ENCODE measurements at places on chromosomes 6 and 20.

DNA sequence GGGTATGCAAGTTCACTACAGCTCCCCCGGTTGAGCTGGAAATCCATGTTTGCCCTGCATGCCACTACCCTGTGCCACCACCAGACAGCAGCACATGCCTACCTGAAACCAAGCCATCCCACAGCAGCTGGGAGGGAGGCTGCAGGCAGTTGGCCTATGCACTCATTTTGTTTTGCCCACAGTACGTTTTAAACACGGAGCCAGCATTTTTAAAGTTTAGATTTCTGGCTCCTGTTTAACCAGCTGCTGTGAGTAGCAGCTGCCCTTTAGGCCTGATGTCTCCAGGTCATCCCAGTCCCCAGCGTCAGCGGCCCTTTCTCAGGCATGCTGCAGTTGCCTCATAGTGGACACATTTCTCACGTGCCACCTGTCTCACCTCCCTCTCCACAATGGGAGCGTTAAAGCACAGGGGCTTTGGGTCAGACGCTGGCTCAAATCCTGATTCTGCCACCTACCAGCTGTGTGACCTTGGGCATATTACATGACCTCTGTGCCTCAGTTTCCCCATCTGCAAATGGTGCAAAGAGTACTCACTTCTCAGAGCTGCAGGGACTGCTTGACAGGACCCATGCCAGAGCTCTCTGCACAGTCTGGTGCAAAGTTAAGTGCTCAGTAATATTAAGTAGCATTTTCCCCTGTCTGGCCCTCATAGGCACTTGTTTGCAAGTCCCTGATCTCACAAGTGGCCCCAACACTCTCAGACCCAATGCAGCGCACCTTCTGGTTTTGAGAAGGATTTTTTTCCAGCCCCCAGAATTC lies 8.2 kb upstream of the UBE2V1 start:
- DNase-seq, result no peak

DNA sequence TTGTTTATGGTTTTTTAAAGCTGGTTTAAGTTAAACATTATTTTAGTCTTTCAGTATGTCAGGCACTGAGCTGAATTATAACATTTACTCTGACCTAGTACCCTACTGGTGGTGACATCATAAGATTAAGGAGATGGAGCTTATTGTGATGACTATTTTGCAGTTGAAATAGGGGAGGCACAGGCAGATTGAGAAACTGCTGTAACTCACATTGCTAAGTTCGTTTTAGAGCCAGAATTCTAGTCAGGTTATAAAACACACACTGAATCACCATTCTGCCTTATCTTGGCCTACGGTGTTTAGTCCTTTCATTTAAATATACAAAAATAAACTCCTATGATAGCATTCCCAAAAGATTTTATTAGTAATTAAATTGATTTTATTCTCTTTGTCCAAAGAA lies 584.1 kb downstream of the TFAP2A start:
- DNase-seq, result no peak

DNA sequence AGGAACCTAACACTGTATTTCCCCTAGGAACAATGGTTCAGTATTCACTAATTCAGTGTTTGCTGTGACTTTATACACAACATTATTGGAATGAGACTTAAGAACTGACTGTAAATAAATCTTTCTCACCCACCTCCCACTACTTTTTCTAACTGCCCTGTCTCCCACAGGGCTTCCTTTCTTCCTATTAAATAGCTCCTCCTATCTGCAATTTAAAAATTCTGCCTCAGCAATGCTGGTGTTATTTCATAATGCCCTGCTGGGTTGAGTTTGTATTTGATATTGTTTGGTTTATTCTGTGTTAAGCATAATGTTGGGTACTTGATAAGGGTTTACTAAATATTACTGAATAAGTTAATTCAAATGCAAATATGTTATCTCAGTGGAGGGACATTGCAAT lies 573.1 kb upstream of the RNF217 start:
- no peak for DNase-seq

- DNase-seq, result no peak
These were observed 213.2 kb upstream of the MYLIP start for GRCh38 chr6:15915508-15916178.

- no peak for DNase-seq
These were observed 28.0 kb upstream of the MARCKS start for GRCh38 chr6:113828984-113829695.

DNA sequence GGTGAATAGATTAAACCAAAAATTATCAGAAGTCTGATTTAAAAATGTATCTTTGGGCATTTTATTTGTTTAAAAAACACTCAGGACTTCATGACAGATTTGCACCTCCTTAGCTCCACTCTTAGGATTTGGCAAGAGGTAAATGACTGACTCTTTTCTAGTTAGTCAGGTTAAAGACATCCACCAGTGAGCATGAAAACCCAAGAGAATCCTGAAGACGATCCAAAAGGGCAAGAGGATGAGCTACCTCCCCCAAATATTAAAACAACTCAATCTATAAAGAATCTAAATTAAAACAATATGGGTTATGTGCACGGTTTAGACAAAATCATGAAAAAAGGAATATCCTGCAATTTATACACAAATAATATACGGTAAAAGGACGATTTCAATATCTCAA lies 89.4 kb upstream of the OPRM1 start:
- no peak for DNase-seq

DNA sequence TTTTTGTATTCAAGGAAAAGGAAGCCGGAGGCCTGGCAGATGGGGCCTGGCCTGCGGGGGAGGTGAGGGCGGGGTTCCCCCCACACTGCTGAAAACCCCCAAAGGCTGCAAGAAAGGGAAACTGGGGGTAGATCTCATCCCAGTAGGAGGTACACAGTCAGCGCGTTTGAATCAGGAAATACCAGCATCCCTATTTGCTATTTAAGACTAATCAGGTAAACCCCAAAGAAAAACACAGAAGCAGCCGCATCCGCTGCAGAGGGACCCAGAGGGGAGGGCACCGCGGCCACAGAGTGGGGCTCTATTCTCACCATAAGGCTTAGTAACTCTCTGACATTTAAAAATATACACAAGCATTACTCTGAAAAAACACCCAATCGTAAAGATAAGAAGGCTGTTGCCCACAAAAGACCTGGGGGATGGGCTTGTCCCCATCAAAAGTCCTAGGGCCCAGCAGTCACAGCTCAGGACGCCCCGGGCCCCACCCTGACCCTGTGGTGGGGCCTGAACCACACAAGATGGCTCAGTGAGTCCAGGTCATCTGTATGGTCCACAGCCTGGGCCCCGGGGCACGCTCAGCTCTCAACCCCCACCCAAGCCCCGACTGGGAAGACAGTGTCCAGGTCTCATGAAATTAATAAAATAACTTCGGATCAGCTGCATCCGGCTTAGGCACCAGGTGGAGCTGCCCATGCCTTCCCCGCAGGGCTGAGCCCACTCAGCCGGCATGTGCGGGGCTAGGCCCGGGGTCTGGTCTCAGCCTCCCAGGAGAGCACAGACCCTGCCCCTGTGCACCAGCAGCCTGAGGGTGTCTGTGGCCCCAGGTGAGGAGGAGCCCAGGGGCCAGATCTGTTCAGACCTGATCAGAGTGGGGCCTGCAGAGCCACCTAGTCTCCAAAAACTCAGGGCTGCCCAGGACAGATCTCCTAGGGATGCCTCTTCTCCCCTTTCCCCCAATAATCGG lies 31.0 kb downstream of the KCNQ2 start:
- no peak for DNase-seq

DNA sequence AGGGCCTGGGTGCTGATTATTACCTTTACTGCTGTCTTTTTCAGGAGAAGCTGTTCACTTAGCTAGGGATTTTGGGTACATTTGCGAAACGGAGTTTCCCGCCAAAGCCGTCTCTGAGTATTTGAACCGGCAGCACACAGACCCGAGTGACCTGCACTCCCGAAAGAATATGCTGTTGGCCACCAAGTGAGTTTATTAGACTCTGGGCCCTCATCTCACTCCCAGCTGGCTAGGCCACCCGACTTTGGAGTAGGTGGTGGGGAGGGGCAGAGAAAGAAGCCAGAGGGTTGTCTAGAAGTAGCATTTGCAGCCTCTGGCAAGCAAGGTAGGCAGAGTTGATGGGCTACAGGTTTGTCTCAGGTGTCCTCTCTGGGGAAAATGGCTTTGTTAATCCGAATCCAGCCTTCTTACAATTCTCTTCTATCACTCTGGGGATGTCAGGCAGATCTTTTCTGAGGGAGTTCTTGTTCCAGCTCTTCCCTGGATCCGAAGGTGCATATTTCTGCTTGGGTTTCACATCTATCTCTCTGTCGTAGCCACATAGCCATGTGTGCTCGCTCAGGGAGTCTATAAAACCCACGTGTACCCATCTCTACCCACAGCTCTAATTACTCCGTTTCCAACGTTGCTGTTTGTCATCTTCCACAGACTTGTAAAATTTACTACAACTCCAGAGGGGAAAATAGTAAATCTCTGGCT lies 21.6 kb downstream of the TFAP2B start:
- DNase-seq, result no peak

DNA sequence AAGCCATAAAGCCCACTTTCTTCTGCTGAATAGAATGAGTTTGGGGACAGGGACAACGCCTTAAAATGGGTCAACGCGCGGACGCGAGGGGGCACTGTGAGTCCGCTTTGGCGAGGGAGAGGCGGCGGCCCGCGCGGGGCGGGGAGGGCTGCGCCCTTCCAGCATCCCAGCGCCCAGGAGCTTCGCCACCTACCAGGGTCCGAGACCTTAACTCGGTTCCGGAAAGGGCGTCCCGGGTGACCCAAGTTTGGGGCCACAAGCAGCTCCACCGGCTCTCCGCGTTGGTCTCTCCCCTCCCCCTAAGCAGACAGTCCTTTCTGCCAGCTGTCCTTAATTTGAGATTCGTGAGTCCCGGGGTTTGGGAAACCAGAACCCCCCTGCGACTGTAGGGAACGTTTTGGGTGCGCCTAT lies 1.8 kb upstream of the SAMD5 start:
- DNase-seq, result no peak

DNA sequence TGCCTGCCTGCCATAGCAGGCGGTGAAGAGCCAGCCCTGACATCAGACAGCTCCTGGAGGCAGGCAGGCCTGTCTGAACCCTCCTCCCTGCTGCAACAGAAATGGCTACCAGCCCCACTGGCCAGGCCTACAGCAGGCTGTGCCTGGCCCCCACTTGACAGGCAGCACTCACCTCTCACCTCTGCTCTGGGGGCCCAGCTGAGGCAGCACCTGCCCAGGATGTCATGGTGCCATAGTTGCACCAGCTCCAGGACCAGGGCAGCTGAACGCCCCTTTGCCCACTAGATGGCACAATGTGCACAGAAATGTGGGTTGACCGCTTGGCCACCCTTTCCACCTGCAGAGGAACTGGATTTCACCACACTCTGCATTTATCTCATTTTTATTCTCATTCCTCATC lies 30.6 kb downstream of the MRPL14 start:
- no peak for DNase-seq

DNA sequence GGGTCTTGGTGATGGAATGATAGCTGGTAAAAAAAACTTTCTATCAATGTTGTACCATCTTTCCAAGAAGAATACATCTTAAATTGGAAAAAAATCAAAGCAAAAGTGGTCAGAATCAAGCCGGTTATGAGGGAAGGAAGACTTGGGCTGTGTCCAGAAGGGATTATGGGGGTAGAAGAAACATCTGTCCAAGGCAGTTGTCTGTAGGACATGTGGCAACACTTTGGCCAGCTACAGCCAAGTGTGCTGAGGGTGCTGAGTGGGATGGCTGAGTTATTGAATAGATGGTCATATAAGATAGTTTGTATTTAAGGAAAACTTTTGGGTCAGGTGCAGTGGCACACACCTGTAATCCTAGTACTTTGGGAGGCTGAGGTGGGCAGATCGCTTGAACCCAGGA lies 38.4 kb downstream of the INSM1 start:
- DNase-seq, result no peak

- DNase-seq, result no peak
These were observed 547 bp downstream of the SAMD5 start for GRCh38 chr6:147508866-147509608.

DNA sequence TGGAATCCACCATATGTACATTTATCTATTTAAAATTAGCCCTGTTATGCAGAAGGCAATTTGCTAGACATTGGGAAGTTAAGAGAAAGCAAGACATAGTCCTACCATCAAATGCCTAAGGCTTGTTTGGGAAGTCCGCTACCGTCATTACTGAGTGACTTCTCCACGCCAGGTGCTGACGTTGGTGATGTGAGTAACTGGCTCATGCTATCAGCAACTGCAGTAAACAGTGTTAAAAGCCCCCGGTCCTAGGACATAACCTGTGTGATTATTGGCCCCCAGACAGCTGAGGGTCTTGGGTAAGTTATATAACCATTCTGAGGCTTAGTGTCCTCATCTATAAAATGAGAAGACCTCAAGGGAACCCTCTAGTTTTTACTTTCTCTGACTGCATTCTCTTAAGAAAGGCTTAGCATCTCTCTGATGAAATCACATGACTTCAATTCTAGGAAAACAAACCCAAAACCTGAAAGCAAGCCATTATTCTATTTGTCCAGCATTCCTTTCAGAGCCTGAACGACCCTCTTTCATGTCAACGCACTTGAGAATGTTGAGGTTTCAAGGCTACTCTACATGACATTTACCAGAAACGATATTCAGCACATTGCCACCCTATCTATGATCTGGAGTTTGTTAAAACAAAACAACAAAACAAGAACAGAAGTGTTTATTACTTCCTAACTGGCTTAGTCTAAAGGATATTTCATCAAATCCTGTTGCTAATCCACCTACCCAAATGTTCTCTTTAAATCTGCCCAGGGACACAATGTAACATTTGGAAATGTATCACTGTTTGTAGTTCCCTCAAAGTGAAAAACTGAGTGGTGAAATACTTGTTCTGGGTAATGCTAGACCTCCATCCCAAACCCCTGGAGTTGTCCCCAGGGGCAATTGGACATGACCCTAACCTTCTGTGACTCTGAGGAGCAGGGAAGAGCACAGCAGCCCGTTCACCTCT lies 133.8 kb downstream of the BTBD3 start:
- no peak for DNase-seq

- DNase-seq, result no peak
These were observed 10.6 kb upstream of the DLK2 start for GRCh38 chr6:43465948-43466347.

- no peak for DNase-seq
These were observed 80.9 kb downstream of the DLL1 start for GRCh38 chr6:170210026-170210390.

DNA sequence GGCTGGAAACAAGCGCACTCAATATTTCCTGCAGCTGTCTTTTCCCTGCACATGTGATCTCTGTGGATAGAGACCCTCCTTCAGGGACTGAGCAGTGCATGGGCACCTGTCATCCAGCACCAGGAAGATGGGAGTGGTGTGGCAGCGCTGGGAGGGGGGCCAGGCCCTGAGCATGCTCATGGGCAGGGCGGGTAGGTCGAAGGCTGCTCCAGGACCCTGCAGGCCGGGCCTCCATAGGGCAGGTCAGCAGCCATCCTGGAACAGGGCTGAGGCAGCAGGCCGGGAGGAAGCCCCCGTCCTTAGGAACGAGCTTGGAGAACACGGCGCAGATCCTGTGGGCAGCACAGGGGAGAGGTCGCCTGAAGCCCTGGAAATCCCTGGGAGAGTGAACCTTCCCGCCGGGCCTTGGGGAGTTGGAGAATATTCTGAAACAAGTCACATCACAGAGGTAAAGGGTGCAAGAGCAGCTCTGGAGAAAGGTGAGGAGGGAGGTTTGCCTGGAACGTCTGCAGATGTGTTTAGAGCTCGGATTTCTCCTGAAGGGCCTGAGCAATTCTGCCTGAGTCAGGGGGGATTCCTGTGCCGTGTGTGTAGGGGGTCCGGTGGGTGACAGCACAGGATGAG lies 133.2 kb downstream of the SMOC2 start:
- DNase-seq, result no peak

- no peak for DNase-seq
These were observed 2.2 kb downstream of the SNTA1 start for GRCh38 chr20:33441142-33441955.

- DNase-seq, result no peak
These were observed 132.4 kb upstream of the SNX9 start for GRCh38 chr6:157690441-157691210.

- no peak for DNase-seq
These were observed 41.1 kb downstream of the CLIC5 start for GRCh38 chr6:45974596-45974995.

Measured in glomerular endothelial cell (primary cell).